Neural progenitor cell (in vitro differentiated cells): ENCODE measurements at places on chromosomes 1 and 21.

- no peaks in the 10 kb centered on the region for H3K36me3 ChIP-seq
- DNase-seq = no peak
- H3K27me3 ChIP-seq = no peaks in the 10 kb centered on the region
These were observed 18.9 kb downstream of the SGIP1 start for GRCh38 chr1:66552829-66553228.

DNA sequence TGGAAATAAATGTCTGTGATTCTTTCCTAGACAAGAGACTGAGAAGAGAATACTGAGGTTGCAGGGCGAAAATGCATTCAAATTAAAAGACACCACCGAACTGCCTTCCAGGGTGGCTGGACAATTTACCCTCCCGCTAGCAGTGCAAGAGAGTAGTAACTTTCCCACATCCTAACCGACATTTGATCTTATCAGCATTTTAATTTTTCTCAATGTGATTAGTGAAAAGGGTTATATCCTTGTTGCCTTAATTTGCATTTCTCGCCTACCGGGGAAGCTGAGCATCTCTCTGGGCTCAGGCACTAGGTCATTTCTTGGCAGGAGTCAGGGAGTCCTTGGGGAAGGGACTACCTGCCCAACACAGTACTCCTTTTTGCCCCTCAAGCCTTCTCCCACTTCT lies 2.8 kb downstream of the TNFRSF8 start:
- H3K4me3 ChIP-seq = no peak overlapping the region
- H3K27me3 ChIP-seq = peaks cover 65% of the 10 kb centered on the region
- peaks cover 18% of the 10 kb centered on the region for H3K4me1 ChIP-seq
- no peaks in the 10 kb centered on the region for H3K36me3 ChIP-seq
- no peak for DNase-seq

DNA sequence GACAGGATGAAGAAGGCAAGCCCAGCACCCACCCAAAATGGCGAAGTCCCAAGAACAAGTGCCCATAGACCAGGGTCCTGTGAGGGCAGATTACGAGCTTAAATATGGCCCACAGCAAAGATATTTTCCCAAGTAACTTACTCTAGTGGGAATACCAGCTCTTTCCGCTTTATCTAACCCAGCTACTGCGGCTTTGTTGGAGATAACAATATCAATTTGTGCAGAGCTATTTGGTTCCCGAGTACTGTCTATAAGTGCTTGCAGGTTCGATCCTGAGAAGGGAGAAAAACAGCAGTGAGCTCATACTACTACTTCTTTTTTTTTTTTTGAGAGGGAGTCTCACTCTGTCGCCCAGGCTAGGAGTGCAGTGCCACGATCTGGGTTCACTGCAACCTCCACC lies 14.3 kb upstream of the DNAJC28 start:
- H3K4me3 ChIP-seq = no peak overlapping the region
- no peaks in the 10 kb centered on the region for H3K4me1 ChIP-seq
- no peak for DNase-seq
- no peak overlapping the region for H3K27ac ChIP-seq

DNA sequence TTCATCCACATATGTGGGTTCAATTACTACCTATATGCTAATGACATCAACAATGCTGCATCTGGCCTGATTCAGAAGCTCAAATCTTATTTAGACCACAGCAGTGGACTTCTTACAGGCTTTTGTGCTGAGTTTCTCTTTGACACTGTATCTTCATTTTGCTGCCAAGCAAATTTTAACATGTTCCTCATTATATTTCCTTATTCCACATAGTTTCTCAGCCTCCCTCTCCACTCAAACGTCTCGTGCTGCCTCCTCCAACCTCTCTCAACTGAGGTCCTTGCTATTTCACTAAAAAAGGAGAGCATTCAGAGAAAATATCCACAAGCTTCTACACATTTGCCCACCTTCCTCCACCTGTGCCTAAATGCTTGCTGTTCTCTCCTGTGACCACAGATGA lies 6.5 kb downstream of the TDRKH start:
- no peaks in the 10 kb centered on the region for H3K4me1 ChIP-seq
- DNase-seq = no peak
- H3K4me3 ChIP-seq = no peak overlapping the region
- no peaks in the 10 kb centered on the region for H3K27me3 ChIP-seq

DNA sequence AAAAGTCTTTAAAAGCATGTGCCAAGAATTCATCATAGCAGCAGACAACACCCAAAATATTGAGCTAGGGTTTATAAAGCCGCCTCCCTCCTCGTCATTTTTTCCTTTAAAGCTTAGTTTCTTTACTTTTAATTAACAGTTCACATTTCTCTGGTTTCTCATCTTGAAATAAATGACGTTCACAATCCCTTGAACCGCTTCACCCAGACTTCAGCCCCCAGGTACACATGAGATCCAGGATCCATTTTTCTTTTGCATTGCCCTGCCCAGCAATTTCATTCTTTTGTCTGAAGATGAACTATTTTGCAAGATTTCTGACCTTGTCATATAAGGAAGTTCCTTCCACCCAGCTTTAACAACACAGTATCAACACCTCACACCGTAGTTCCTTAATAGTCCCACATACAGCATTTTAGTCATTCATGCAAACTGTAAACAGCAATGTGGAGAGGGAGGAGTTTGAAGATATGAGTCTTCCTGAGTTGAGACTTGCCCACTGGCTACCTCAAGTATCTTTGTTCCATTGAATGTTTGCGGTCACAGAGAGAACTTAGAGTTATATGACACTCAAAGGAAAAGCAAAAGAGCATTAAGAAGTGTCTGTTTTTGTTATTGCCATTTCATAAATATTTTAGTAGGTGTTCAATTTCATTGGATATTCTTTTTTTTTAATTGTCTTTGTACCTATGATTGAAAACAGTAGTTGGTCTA lies 35.3 kb upstream of the CACYBP start:
- H3K27ac ChIP-seq = no peak overlapping the region
- DNase-seq = no peak
- no peak overlapping the region for H3K4me3 ChIP-seq
- H3K4me1 ChIP-seq = peaks cover 11% of the 10 kb centered on the region

- no peak overlapping the region for H3K4me3 ChIP-seq
- H3K36me3 ChIP-seq = no peaks in the 10 kb centered on the region
- peaks cover 6% of the 10 kb centered on the region for H3K4me1 ChIP-seq
- peak; percentile 81 for DNase-seq
- H3K27ac ChIP-seq = peak overlapping the region; percentile 76
These were observed 15.4 kb downstream of the LMNA start for GRCh38 chr1:156129687-156130577.
